Mesangial cell (primary cell): ENCODE measurements at places on chromosomes 2 and 18. TPM values are rescaled to one million over a fixed set of nuclear protein-coding genes. Genes with fewer than 3 reads are reported as not detected.

Gene RFTN2
- total RNA-seq: 0.16 and 1.0 TPM in 2 replicates

Gene HRH4
- not detected in 2 replicates for total RNA-seq

Gene EHD3
- total RNA-seq: 10.3 and 13.4 TPM in 2 replicates

Gene FAM161A
- 0.63 and 1.5 TPM in 2 replicates for total RNA-seq

Gene TMEM198
- total RNA-seq: 1.1 and 5.1 TPM in 2 replicates

Gene LCT
- total RNA-seq: not detected in 2 replicates

Gene TRABD2A
- 0.49 and 0.51 TPM in 2 replicates for total RNA-seq

Gene LIMS1
- 143 and 184 TPM in 2 replicates for total RNA-seq

Gene CHRND
- total RNA-seq: not detected in 2 replicates

Gene FAM110C
- 0.33 and 2.9 TPM in 2 replicates for total RNA-seq

Gene IL36RN
- not detected in 2 replicates for total RNA-seq

Gene ITGB6
- 2.6 and 19.3 TPM in 2 replicates for total RNA-seq

Gene ANO7
- 1.3 and 1.8 TPM in 2 replicates for total RNA-seq

Gene SPC25
- total RNA-seq: 0.51 and 12.7 TPM in 2 replicates

Gene ASIC4
- not detected in 2 replicates for total RNA-seq

Gene CELF4
- not detected in 2 replicates for total RNA-seq

Gene METAP1D
- 3.1 and 5.3 TPM in 2 replicates for total RNA-seq

Gene FSIP2
- under 0.01 TPM in 2 replicates for total RNA-seq

Gene NEB
- under 0.01 and 0.13 TPM in 2 replicates for total RNA-seq

Gene ZC3H6
- total RNA-seq: 1.6 and 3.5 TPM in 2 replicates

Gene PRKAG3
- not detected in 2 replicates for total RNA-seq

Gene TSPYL6
- not detected in 2 replicates for total RNA-seq

Gene SPP2
- not detected in 2 replicates for total RNA-seq

Gene PLEKHH2
- 2.8 and 8.2 TPM in 2 replicates for total RNA-seq

Gene ZNF396
- 0.33 and 0.89 TPM in 2 replicates for total RNA-seq

Gene FANCL
- total RNA-seq: 9.5 and 14.0 TPM in 2 replicates

Gene B3GNT2
- 7.1 and 11.7 TPM in 2 replicates for total RNA-seq

Gene CXCR1
- not detected in 2 replicates for total RNA-seq

Gene TMEM247
- not detected in 2 replicates for total RNA-seq

Gene MARCO
- total RNA-seq: not detected in 2 replicates

Gene PROM2
- total RNA-seq: under 0.01 and 1.0 TPM in 2 replicates

Gene DCDC2C
- total RNA-seq: not detected in 2 replicates

Gene HOXD12
- not detected in 2 replicates for total RNA-seq

Gene GKN1
- total RNA-seq: not detected in 2 replicates

Gene KCNK3
- 0.49 and 1.4 TPM in 2 replicates for total RNA-seq

Gene CYRIA
- 4.2 and 4.3 TPM in 2 replicates for total RNA-seq

Gene SULT1C2
- 1.5 and 7.7 TPM in 2 replicates for total RNA-seq

Gene RUFY4
- total RNA-seq: not detected in 2 replicates

Gene COL6A3
- total RNA-seq: 209 and 496 TPM in 2 replicates

Gene CRYBA2
- not detected in 2 replicates for total RNA-seq

Gene ANKRD30B
- total RNA-seq: under 0.01 TPM in 1 of 2 replicates, not detected in the other

Gene MGAT4A
- 0.49 and 2.8 TPM in 2 replicates for total RNA-seq

Gene SAG
- not detected in 2 replicates for total RNA-seq

Gene SOWAHC
- 8.9 and 10.4 TPM in 2 replicates for total RNA-seq

Gene L3MBTL4
- total RNA-seq: 0.65 and 1.6 TPM in 2 replicates

Gene AKAIN1
- total RNA-seq: not detected in 2 replicates

Gene PIKFYVE
- 9.3 and 17.5 TPM in 2 replicates for total RNA-seq

Gene GYPC
- total RNA-seq: 156 and 164 TPM in 2 replicates

Gene RGPD3
- total RNA-seq: under 0.01 and 0.13 TPM in 2 replicates

Gene VRK2
- 7.1 and 15.5 TPM in 2 replicates for total RNA-seq

Gene NYAP2
- not detected in 2 replicates for total RNA-seq

Gene OSGEPL1
- total RNA-seq: 3.7 and 7.0 TPM in 2 replicates

Gene GPR35
- total RNA-seq: 0.25 and 0.33 TPM in 2 replicates

Gene UGT1A5
- total RNA-seq: not detected in 2 replicates

Gene DNAH7
- total RNA-seq: 1.1 TPM in 1 of 2 replicates, not detected in the other
